ENCODE measurements at places on chromosomes 13 and 19.

DNA sequence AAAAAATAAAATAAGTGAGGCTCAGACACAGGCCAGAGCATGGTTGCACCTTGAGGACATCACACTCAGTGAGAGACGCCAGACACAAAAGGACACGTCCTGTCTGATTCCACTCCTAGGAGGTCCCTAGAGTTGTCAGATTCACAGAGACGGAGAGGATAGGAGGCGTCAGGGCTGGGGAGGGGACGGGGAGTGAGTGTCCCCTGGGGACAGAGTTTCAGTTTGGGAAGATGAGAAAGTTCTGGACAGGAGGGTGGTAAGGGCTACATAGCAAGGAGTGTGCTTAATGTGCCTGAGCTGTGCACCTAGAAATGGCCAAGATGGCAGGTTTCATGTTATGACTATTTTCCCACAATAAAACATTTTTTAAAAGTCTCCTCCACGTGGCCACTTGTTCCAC is 2.2 kb upstream of the GRIN3B start:
- no peak for DNase-seq

DNA sequence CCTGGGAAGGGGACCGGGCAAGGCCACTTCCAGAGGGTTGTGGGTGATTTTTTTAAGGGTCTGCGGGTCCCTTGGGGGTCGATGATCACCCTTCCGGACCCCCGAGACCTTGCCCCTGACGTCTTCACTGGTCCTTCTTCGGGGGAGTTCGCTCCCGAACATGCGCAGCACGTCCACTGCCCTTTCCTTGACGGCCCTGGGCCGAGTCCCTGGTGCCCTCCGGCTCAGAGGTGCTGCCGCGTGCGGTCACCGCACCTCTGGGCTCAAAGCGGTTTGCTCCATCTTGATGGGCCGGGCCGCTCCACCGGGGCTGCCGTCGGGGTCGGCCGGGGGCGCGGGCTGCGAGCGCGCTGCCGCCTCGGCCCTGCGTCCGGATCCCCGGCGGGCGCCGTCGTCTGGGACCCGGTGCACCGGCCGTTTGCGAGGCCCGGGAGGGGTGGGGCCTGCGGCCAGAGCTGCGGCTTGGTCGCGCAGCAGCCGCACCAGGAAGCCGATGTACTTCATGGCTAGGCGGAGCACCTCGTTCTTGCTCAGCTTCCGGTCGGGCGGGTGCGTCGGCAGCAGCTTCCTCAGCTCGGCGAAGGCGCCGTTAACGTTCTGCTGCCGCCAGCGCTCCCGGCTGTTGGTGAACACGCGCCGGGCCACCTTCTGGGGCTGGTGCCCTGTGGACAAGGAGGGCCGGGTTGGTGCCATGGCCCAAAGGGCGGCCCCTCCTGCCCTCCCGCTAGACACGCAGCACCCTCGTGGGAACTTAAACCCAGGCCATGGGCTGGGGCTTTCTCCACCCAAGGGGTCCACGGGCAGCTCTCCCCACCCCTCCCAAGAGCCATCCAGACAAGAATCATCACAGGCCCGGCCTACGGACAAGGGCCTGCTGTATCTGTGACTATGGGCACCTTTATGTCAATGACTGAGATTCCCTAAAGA is 3.3 kb downstream of the LYL1 start:
- DNase-seq, result no peak

- DNase-seq, result no peak
Observed at GRCh38 chr19:19261350-19262189, 11.5 kb downstream of the TM6SF2 start.

DNA sequence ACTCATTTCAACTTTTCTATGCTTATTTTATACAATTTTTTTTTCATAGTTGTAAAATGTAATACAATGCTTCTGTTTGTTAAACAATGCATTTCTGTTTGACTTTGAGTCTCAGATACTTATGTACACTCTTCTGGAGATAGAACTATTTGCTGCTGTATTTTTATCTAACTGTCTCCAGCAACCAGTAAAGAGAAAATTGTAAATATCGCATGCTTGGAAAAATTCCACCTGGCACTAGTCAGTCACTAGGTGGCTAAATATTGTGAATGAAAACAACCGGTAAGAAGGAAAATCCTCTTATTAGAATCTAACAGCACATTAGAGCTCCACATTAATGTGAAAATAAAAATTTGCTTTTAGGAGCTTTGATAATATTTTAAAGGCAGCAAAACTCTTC is 876.5 kb downstream of the PCDH9 start:
- peak; percentile 11 for DNase-seq

- no peak for DNase-seq
Observed at GRCh38 chr13:50629497-50629896, 214.0 kb downstream of the DLEU7 start.

GRCh38 chr19:51644636-51645271 is 1.9 kb downstream of the SIGLEC14 start:
- DNase-seq, result no peak

DNA sequence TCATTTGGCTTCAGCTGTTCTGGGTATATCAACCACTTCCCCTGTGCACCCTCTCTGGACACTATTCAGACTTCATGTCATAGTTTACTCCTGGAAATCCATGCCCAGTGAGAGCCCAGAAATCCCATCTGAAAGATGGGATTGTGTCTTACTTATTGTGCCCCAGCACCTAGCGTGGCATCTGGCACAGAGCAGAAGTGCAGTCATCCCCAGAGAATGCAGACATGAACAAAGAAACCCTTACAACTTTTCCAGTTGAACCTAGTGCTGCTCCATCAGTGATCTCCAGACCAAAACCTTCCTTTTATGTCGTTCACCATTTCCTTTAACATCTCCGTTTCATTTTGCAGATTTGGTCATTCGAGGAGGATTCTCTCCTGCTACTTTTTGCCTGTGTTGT is 60.6 kb downstream of the MBNL2 start:
- DNase-seq, result no peak

- DNase-seq, result no peak
Observed at GRCh38 chr13:52707375-52707774, 32.2 kb downstream of the CNMD start.

DNA sequence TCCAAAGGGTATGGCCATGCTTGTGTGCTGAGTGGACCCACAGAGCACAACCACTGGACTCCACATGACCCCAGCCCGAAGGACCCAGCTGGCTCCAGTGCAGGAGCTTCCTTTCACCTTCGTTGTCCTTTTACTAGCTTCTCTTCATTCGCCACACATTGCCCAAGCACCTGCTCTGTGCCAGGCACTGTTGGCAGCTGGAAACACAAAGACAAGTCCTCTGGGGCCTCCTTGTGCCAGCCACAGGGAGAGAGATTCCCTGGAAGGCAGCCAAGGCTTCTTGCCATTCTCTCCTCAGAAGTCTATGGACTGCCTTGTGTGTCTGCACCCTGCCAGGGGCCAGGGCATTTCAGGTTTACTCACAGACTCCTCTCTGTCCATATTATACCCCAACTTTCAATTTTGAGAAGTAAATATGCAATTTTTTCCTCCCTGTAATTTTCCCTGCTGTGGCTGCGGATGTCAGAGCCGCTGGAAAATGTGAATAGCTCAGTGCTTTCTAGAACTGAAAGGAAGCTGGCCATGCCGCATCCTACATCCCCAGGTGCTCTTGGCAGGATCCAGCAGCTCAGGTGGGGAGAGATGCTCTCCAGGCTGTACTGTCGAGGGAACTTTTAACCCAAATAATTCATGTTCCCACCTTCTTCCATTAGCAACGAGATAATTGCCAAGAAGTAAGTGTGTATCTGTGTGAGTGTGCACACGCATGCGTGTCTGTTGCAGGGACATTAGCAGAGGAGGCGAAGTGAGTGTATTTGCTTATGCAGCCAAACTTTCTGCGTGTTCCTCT is 57.2 kb downstream of the CHST8 start:
- DNase-seq, result no peak

DNA sequence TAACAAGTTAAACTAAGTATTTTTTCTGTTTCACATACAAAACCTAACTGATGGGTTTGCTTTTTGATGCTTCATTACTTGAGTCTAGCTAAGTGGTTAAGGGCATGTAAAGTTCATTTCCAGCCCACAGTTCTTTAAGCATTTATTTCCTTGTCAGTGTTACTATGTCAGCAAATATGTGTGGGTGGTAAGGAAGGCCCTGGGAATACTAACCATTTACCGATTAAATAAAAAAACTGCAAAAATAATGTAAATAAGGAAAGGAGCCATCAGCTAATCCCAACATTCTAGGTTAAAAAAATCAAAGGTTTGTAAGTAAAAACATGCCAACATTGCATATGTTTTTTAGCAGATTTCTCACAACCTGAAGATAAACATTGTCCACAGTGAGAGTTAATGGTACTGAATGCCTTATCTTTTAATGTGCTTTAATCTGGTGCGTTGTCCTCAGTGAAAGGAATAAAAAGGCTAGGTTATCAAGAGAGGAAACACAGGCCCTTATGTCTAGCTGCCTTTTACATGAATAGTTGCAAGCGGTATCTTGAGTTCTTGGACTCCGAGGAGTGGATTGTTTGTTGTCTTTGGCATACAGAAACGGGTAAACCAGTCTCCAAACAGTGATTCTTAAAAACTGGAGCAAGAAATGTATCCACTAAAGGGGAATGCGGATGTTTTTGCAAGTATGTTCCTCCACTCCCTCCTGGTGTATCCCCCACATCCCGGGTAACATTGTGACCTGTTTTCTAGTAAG is 949.6 kb upstream of the SLC10A2 start:
- peak; percentile 60 for DNase-seq

- DNase-seq, result peak; percentile 79
Observed at GRCh38 chr19:16293118-16294091, 31.2 kb upstream of the KLF2 start.

DNA sequence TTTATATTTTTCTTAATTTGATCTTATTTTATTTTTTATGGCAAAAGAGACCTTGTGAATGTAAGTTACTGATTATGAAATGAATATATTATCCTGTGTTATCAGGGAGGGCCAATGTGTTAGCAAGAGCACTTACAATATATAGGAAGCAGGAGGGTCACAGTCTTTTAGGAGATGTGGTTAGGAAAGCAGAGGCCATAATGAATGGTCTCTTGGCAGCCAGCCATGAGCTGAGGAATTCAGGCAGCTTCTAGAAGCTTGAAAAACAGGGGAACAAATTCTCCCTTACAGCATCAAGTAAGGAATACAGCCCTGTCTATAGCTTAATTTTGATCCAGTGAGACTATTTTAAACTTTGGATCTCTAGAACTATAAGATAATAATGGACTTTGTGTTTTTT is 2374.6 kb downstream of the PCDH9 start:
- DNase-seq, result peak; percentile 38

DNA sequence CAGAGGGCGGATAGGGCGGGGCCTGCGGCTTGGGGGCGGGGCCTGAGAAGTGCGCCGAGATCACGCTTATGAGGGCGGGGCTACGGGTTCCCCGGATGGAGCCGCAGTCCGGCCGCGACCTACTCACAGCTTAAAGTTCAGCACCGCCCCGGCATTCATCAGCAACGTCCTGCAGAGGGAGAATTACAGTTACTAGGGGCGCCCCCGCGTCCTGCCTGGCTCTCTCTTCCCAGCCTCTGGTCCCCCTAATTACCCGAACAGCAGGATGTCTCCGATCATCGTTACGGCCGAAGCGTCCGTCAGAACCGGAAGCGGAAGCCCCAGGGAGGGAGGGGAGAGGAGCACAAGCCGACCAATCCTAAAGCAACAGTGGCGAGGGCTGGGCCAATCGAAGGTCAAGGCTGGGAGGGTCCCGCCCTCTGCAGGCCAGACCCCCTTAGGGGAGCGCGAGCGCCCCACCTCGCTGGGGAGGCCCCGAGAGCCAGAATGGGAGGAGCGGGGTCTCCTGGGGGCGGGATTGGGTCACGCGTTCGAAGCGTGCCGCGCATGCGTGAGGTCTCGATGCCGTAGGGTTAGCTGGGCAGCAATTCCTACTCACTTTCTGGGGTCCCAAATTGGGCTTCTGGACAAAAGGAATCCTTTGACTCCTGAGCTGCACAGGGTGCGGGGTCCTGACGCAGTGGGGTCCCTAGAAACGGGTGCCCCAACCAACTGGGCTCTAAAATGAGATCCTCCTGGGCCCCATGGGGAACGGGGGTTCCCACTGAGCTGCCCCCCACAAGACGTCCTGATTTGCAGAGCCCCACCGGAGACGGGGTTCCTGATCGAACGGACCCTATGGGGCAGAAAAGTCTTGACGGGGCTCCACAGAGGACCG is at the start of gene SMIM7:
Gene SMIM7 (minus strand): TSS at position 313 of the 877 bp plus-strand sequence. CDS start 34 bp downstream, at position 279.
- peak; percentile 97 for DNase-seq

DNA sequence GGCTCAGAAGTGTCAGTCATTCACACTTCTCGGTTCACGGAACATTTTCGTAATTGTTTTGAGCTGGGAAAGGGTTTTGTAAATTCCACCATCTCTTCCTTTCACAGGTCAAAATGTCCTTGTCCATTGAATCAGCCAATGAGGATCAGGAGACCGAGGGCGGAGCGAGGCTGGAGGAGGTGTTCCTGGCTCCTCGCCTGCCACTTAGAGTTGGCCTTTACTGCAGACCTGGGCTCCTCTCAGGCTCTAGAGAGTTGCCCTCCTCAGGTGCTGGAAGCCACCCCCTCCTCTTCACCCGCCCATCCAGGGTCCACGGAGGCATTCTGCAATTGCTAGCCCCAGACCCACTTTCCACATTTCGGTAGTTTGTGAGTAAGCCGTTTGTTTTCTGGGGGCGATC is 370.4 kb downstream of the IRS2 start:
- no peak for DNase-seq

DNA sequence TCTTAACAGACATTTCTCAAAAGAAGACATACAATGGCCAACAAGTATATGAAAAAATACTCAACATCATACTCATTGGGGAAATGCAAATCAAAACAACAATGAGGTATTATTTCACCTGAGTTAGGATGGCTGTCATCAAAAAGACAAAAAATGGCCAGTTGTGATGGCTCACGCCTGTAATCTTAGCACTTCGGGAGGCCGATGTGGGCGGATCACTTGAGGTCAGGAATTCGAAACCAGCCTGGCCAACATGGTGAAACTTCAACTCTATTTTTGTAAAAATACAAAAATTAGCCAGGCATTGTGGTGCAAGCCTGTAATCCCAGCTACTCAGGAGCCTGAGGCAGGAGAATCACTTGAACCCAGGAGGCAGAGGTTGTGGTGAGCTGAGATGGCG is 22.0 kb downstream of the CEACAM16 start:
- no peak for DNase-seq

DNA sequence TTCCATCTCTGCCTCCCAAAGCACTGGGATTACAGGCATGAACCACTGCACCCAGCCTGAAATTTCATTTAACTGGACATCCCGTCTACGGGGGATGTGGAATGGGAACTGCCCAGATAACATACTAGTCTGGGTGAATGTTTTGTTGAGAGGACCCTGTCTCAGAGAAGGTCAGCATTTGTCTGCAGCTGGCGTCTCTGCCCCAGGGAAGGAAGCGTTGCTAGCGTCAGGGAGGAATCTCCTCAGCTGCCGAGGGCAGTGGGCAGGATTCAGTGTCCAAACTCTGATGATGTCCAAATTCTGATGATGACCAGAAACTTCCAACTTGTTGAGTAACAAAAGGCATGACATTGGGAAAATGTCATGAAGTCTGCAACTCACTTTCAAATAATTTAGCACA is 3.1 kb downstream of the NXNL1 start:
- DNase-seq, result no peak

Data from astrocyte of the cerebellum (primary cell).